ENCODE measurements at places on chromosomes 5 and 9. TPM values are rescaled to one million over a fixed set of nuclear protein-coding genes. Genes with fewer than 3 reads are reported as not detected.
A peak's percentile ranks its signal among the peaks of the same experiment; 100 is the strongest.

- no peak for DNase-seq
Measured at GRCh38 chr5:150119421-150120061, 33.2 kb upstream of the CSF1R start.

PCDHA10 gene
- total RNA-seq: 0.03 TPM

GRCh38 chr5:61307191-61307590 lies 24.9 kb upstream of the ZSWIM6 start:
- DNase-seq: no peak

CERCAM gene
- total RNA-seq: 25.2 TPM

GABRA1 gene
- not detected for total RNA-seq

DNA sequence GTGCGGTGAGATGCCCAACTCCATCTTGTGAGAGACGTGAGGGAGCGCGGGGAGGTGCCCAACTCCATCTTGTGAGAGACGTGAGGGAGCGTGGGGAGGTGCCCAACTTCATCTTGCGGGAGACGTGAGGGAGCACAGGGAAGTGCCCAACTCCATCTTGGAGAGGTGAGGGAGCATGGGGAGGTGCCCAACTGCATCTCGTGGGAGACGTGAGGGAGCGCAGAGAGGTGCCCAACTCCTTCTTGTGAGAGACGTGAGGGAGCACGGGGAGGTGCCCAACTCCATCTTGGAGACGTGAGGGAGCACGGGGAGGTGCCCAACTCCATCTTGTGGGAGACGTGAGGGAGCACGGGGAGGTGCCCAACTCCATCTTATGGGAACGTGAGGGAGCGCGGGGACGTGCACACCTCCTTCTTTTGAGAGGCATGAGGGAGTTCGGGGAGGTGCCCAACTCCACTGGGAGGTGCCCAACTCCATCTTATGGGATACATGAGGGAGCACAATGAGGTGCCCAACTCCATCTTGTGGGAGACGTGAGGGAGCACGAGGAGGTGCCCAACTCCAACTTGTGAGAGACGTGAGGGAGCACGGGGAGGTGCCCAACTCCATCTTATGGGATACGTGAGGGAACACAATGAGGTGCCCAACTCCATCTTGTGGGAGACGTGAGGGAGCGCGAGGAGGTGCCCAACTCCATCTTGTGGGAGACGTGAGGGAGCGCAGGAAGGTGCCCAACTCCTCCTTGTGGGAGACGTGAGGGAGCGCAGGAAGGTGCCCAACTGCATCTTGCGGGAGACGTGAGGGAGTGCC lies 235.4 kb downstream of the CACNA1B start:
- DNase-seq: no peak

- DNase-seq: no peak
Measured at GRCh38 chr5:144040615-144041305, 129.7 kb downstream of the YIPF5 start.

DNA sequence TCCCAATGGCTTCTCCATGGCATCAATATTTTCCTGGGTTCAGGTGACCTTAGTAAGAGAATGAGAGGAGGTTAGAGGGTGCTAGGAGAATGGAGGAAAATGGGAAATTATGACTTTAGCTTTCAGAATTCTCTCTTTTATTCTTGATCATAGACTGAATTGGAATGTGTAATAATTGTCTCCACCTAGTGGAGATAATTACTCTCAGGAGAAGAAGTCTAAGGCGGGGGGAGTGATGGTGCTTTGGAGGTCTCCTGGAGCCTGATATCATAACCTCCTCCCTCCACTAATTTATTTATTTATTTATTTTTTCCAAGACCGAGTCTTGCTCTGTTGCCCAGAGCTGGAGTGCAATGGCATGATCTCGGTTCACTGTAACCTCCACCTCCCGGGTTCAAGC lies 221.3 kb downstream of the GRIA1 start:
- DNase-seq: no peak

GRCh38 chr5:151406322-151406947 lies 41.0 kb upstream of the SLC36A1 start:
- DNase-seq: no peak

TMEM174 gene
- total RNA-seq: not detected

TAL2 gene
- not detected for total RNA-seq

PRRC2B gene
- total RNA-seq: 36.8 TPM

GRCh38 chr9:121105531-121105930 lies 30.8 kb downstream of the CNTRL start:
- no peak for DNase-seq

GRCh38 chr9:121294151-121294743 lies 26.3 kb downstream of the GSN start:
- DNase-seq: no peak

GRCh38 chr5:150636391-150637244 lies 3.8 kb upstream of the SYNPO start:
- DNase-seq: peak; percentile 70

DNA sequence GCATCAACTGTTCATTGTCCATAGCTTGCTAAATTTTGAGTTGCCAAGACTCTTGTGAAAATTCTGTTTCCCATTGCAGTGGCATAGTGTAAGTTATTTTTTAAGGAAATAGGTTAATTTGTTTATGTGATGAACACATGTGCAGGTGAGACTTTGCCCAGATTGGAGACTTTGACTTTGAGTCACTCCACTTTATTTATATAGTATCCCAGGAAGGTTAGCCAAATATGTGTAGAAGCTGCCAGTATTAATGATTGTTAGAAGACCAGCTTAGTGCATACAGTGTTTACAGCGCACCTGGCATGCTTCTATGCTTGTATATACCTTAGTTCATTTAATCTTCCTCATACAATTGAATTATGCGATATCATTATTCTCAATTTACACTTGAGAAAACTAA lies 51.0 kb downstream of the MTAP start:
- peak; percentile 30 for DNase-seq

LHX6 gene
- 0.12 TPM for total RNA-seq

DNA sequence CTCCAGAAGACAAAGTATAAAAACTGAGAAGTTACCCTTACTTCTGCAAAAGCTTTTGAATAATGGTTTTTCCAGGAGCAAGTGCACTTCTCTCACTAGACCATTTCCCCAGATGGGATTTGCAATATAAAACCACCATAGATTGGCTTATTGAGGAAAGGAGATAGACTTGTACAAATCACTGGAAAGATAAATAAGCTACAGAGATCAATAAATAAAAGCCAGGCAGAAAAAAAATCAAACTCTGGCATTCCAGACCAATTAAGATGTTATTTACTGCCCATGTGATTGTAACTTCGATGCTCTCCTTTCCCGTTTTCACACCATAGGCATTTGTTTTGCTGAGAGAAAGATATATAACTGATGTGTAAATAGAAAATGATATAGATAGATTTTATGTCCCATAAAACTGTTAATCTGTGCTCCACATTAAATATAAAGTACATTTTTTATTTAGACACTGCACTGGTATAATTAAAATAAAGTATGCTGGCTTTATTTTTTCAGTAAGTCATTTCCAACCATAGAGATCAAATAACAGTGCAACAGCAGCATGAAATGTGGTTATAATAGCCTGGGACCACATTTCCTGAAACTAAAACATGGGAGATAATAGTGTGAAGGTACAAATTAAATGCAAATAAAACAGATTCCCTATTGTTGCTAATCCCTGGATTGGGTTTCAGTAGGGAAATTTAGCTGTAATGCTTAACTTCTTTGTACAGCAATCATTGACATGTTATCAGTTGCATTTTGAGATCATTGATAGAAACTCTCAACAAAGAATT lies 177.7 kb downstream of the NR2F1-AS1 start:
- no peak for DNase-seq

GRXCR2 gene
- total RNA-seq: not detected

TMEM215 gene
- not detected for total RNA-seq

SLC30A5 gene
- total RNA-seq: 62.6 TPM

GRCh38 chr9:113520109-113520642 lies 56.6 kb downstream of the RGS3 start:
- DNase-seq: peak; percentile 92

DNA sequence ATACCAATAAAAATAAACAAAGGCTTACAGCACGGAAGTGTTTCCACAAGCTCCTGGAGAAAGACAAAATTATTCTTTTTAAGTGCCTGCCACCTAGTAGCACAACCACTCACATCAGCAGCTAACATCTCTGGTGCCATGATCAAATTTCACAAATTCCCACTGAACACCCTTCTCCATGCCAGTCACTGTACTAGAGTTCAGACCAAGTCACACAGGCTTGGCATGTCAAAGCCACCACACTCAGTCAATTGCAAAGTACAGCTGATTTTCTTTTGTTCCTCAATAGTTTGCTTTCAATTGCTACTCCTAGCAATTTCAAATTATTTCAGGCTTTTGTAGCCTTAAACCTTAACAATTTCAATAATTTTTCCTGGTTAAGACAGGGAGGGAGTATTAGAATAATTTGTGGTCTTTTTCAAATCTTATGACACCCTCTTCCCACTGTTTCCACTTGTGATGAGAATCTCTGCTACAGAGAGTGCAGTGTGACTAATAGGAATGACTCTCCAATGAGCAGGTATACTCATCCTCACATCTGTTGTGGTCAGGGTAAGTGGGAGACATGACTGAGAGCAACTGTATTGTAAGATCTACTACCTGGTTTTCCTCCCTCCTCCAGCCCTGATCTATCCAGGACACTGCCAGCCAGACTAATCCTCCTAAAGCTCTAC lies 46.2 kb downstream of the RNF145 start:
- peak; percentile 71 for DNase-seq

DNA sequence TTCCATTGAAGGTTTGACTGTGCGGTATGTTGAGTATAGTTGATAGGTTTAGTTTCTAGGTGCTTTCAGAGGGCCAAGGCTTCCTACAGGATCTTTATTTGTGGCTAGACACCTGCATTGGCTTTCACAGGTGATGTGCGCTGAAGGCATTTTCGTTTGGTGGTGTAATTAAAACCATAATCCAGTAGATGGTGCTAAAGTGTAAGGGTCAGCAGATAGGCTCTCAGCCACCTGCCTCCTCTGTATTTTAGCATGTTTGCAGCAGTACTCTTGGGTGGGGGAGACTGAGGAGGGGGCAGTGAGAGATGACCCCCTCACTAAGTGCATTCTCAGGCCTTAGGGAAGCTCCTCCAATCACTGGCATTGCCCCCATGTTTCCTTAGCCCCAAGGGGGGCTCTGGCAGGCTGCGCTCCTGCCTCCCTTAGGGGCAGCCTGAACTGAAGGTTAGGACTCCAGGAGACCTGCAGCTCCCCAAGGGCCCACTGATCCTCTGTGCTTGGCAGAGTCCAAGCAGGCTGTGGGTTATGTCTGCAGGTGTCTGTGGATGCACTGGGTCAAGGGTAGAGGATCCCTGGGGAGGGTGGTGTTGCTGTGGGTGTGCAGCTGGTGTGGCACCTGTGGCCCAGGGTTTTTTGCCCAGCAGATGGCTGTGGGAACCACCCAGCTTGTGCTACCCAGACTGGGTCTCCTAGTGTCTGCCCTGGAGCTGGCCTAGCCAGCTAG lies 23.4 kb downstream of the CDK20 start:
- no peak for DNase-seq

DNA sequence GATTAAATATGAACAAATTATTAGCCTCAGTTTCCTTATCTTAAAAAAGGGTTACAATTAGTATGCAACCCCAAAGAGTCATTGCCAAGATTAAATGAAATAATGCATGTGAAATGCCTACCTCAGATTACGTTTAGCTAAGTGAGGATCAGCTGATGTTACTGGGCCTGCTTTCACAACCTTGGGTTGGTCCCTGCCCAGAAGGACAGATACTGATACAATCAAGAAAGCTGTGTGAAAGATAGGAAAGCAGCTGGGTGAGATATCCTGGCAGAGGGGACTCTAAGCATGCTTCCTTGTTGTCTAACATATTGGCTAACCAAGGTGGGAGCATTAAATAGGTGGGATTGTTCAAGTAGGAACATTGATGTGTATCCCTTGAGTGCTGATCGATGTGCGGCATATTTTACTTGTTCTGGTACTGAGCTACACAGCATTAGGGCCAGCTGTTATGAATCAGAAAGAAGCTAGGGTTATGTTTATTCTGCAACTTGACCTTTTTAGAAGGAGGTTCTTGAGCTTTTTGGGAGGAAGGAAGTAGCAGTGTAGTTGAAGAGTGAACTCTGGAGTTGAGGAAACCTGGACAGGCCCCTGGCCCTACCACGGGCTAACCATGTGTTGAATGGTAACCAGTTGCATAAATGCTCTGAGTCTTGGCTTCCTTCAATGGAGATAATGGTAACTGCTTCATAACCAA lies 28.9 kb downstream of the SNX24 start:
- DNase-seq: no peak

DNA sequence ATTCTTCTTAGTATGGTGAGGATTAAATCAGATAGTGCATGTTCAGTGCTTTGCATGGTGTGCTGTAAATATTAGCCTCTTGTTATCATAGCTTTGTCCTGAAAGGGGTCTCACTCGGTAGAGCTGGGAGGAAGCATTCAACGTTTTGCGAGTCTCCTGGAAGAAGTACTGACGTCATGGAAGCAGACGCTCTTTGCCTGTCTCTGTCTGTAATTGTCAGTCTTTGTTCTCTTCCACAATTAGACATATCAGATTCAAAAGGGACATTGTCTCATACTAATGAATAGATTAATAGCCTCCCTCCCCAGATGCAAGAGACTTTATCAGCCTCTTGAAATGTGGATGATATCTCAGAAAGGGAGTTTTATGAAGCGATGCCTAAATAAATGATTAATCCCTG lies 91.8 kb upstream of the CXCL14 start:
- no peak for DNase-seq

DNA sequence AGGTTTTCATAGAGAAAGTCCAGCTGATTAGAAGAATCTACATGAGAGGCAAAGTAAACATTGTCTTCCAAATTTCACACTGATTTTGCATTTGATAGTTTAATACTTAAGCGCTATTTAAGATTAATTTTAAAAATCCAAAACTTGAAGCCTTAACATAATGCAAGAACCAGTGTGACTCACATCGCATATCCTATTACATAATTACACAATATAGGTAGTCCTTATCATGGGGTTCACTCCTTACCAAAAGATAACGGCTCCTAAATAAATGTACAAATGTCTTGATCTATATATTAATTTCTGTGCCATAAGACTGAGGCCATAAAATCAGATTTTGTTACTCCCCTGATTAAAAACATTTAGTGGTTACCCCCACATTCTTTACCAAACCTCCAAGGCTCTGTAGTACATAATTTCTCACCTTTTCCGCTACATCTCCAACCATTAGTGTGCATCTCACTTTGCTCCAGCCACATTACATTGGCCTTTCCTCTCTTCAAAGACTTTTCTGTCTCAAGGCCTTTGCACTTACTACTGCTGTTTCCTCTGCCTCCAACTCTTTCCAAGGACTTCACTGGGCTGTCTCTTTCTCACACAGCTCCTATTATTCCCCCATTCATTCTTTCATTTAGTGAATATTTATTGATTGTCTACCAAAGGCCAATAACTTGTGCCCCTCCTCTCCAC lies 1.0 kb downstream of the RIOK2 start:
- no peak for DNase-seq

MCC gene
- 0.20 TPM for total RNA-seq

DNA sequence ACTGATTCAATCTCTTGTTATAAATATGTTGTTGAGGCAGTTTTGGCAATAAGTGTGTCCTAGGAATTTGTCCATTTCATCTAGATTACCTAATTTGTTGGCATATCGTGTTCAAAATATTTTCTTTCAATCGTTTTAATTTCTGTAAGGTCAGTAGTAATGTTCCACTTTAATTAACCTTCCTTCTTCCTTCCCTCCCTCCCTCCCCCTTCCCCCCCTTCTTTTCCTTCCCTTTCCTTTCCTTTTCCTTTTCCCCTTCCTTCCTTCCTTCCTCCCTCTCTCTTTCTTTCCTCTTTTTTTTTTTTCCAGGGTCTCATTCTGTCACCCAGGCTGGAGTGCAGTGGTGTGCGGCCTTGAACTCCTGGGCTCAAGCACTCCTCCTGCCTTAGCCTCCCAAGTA lies 27.1 kb downstream of the CD14 start:
- DNase-seq: no peak

Data from Caki2 (cell line).